SJCRH30 (cell line): ENCODE measurements at places on chromosomes 7 and 10. TPM values are rescaled to one million over a fixed set of nuclear protein-coding genes. Genes with fewer than 3 reads are reported as not detected.

Gene KLF14
- total RNA-seq: 1.2 and 1.6 TPM in 2 replicates

Gene ZDHHC6
- total RNA-seq: 42.8 and 43.5 TPM in 2 replicates

Gene CLDN4
- 0.06 and 0.08 TPM in 2 replicates for total RNA-seq

Gene C7orf57
- 0.06 TPM in 1 of 2 replicates, not detected in the other for total RNA-seq

Gene SYT15
- total RNA-seq: 0.08 TPM in 1 of 2 replicates, not detected in the other

Gene STEAP2
- total RNA-seq: 0.08 and 0.10 TPM in 2 replicates

Gene SPDYE6
- total RNA-seq: not detected in 2 replicates

Gene SLC16A12
- 0.15 and 0.18 TPM in 2 replicates for total RNA-seq

Gene MALRD1
- not detected in 2 replicates for total RNA-seq

Gene DRGX
- total RNA-seq: 15.0 and 17.8 TPM in 2 replicates

Gene TIMM23B
- total RNA-seq: 12.5 and 14.7 TPM in 2 replicates

Gene IGF2BP3
- 105 and 120 TPM in 2 replicates for total RNA-seq

Gene PRLHR
- not detected in 2 replicates for total RNA-seq

Gene SPDYE9
- not detected in 2 replicates for total RNA-seq

Gene C10orf143
- total RNA-seq: 0.18 and 0.46 TPM in 2 replicates

Gene CDC123
- 118 and 119 TPM in 2 replicates for total RNA-seq

Gene HOXA9
- 0.10 and 0.30 TPM in 2 replicates for total RNA-seq

Gene ZNF786
- total RNA-seq: 4.0 and 5.2 TPM in 2 replicates

Gene PTTG1IP2
- not detected in 2 replicates for total RNA-seq

Gene OR2A42
- not detected in 2 replicates for total RNA-seq

Gene ERVW-1
- total RNA-seq: 66.6 and 78.1 TPM in 2 replicates

Gene GFRA1
- 24.3 and 26.5 TPM in 2 replicates for total RNA-seq

Gene NKX1-2
- 0.24 and 0.56 TPM in 2 replicates for total RNA-seq

Gene OR2A1
- total RNA-seq: not detected in 2 replicates

Gene LEP
- total RNA-seq: not detected in 2 replicates

Gene COL17A1
- total RNA-seq: not detected in 2 replicates

Gene PLEKHS1
- 6.1 and 7.3 TPM in 2 replicates for total RNA-seq

Gene PRSS1
- not detected in 2 replicates for total RNA-seq

Gene RHEB
- 134 and 149 TPM in 2 replicates for total RNA-seq

Gene SLC26A5
- total RNA-seq: not detected in 2 replicates

Gene ACSM6
- 0.08 TPM in 1 of 2 replicates, not detected in the other for total RNA-seq

Gene GPR37
- total RNA-seq: 0.30 and 0.56 TPM in 2 replicates

Gene ENKUR
- total RNA-seq: not detected in 2 replicates

Gene SLC13A1
- 0.03 and 0.14 TPM in 2 replicates for total RNA-seq

Gene SEMA3C
- 37.0 and 39.3 TPM in 2 replicates for total RNA-seq

Gene FEZF1
- not detected in 2 replicates for total RNA-seq

Gene SUN1
- total RNA-seq: 62.0 and 83.3 TPM in 2 replicates

Gene PLAC9
- 4.7 and 7.2 TPM in 2 replicates for total RNA-seq

Gene GRM8
- total RNA-seq: 0.36 and 1.0 TPM in 2 replicates

Gene SCD
- total RNA-seq: 421 and 427 TPM in 2 replicates

Gene GRM3
- total RNA-seq: not detected in 2 replicates

Gene TMEM270
- total RNA-seq: not detected in 2 replicates

Gene PKD2L1
- not detected in 2 replicates for total RNA-seq

Gene CPA2
- total RNA-seq: 1.9 and 2.0 TPM in 2 replicates

Gene ZCWPW1
- total RNA-seq: 1.1 and 1.2 TPM in 2 replicates

Gene LIPJ
- total RNA-seq: not detected in 2 replicates

Gene ZPBP
- total RNA-seq: not detected in 2 replicates

Gene AKR1D1
- total RNA-seq: not detected in 2 replicates

Gene RBP3
- total RNA-seq: not detected in 2 replicates

Gene CCDC136
- 11.8 and 16.5 TPM in 2 replicates for total RNA-seq

Gene GARIN1A
- 0.16 and 0.20 TPM in 2 replicates for total RNA-seq
